ENCODE measurements at places on chromosomes 1 and 21. TPM values are rescaled to one million over a fixed set of nuclear protein-coding genes. Genes with fewer than 3 reads are reported as not detected.

Gene ANKRD35
- total RNA-seq, result 0.24 TPM

Gene PLA2G4A
- total RNA-seq, result 9.2 TPM

Gene AKNAD1
- not detected for total RNA-seq

Gene LINGO4
- total RNA-seq, result not detected

Gene NMNAT2
- under 0.01 TPM for total RNA-seq

Gene FCRL1
- not detected for total RNA-seq
